Foreskin keratinocyte (primary cell): ENCODE measurements at places on chromosomes 13 and 19.

GRCh38 chr19:32519023-32519422, 62.0 kb upstream of the PDCD5 start:
- no peak for DNase-seq

DNA sequence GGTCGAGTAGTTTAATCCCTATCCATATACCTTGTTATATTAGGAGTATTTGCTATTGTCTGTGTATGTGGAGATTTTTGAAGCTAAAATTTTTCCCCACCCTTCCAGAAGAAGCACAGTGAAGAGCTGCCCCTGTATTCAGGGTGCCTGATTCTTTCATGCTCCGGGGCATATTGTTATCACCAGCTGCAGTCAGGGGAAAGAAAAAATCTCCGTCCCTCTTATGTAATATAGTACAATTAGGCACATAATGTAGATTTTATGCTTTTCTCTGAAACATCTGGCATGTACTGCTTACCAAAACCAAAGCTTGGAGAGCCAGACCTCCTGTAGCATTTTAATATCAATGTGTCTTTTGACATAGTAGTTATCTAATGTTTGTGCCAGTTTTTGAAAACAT, 214.9 kb upstream of the EDNRB start:
- DNase-seq: no peak

GRCh38 chr13:34864671-34865070, 77.4 kb upstream of the NBEA start:
- no peak for DNase-seq

GRCh38 chr19:55491546-55492360, 3.5 kb downstream of the SSC5D start:
- DNase-seq: no peak

DNA sequence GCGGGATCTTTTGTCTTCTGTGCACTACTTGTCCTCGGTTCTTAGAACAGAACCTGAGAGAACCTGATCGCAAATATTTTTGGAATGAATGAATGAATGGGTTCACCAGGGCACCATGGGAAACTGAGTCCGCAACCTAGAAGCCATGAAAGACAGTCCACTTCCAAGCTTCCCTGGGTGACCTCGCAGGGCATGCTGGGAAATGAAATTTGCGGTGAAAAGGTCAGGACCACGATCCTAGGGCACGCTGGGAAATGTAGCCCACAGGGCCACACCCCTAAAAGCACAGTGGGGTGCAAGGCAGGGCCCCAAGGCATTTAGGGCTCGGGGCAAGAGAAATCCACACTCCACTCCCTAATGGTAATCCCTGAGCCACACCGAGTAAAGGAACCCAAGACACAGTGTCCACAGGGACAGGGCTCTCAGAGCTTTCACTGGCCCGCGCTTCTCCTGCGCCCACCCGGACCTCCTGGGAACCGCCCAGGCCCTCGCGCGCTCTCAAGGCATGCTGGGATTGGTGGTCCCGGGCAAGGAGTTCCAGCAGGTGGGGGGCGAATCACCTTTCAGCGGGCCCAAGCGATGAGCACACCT, 1.1 kb upstream of the PPP1R12C start:
- no peak for DNase-seq

DNA sequence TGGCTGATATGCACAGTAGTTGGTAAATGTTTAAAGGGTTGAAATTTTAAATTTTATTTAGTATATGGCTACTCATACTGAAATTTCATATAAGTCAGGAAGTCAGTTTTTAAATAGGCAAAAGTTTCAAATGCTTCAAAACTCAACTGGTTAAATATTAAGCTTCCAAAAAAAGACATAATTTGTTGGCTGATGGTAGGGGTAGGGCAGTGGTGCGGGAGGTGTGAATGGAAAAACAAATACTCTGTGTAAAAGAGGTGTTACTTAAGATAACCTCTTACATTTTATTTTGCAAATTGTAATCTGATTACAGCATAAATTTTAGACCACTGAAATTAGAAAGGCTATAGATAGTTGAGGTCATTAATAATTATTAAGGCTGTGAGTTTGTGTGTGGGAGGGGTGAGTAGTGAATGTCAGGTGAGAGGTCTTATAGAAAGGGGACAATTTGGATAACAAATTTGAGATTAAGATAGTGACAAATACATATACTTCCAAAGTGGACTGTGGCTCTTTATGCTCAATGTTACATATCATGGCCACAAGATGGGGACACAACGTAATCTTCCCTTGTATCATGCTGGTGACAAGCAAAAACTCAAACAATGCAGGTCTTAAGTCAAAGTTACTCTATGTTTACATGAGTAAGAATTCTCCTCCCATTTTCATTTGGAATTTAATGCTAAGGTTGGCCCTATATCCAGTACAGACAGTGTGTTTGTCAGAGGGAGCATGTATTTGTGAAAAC, 36.6 kb upstream of the OXGR1 start:
- peak; percentile 2 for DNase-seq

DNA sequence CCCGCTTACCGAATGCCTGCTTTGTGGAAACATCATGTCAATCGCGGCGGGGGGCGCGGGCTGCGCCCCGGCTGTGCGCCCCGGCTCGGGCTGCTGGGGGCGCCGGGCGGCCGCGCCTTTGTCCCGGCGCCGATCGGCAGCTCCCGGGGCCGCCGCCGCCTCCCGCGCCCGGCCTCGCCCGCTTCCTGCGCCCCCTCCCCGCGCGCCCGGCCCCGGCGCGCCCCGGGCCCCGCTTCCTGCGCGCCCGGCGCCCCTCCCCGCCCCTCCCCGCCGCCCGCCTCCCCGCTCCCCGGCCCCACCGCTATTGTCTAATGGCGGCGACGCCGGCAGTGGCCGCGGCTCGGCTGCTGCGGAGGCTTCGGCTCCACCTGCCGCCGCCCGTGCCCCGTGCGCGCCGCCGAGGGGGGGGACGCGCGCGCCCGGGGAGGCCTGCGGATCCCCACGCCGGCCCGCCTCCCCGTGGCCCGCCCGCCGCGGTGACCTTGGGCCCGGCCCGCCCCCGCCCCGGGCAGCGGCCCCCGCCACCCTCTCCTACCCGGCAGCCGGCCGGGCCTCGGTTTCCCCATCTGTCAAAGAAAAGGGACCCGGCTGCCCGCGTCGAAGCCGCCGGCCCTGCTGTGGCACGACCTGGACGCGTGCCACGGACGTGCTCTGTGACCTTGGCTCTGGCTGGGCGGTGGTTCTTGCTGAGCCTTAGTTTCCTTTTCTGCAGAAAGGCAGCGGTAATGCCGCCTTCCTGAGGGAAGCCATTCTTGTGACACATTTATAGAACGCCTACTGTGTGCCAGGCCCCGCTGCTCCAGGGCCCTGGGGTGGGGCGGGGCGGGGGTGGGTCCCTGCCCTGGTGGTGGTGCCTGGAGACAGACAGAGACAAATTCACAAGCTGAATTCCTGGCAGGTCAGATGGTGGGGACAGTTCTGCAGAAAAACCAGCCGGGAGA, at the start of gene TLE5:
Gene TLE5 (minus strand): TSS at position 331 of the 941 bp plus-strand sequence. CDS start 295 bp downstream, at position 36.
- DNase-seq: no peak

GRCh38 chr13:31912647-31913401, 118.8 kb upstream of the FRY start:
- DNase-seq: no peak

- no peak for DNase-seq
These were observed 44.2 kb downstream of the TBC1D4 start for GRCh38 chr13:75437582-75438318.

- peak; percentile 87 for DNase-seq
These were observed at the start of gene ZNF577 for GRCh38 chr19:51887522-51888498. Gene ZNF577, minus strand, starts transcription at chr19:51887951. Its CDS starts 7,569 bp downstream, at chr19:51880382.

GRCh38 chr19:16296713-16297112, 27.9 kb upstream of the KLF2 start:
- no peak for DNase-seq

DNA sequence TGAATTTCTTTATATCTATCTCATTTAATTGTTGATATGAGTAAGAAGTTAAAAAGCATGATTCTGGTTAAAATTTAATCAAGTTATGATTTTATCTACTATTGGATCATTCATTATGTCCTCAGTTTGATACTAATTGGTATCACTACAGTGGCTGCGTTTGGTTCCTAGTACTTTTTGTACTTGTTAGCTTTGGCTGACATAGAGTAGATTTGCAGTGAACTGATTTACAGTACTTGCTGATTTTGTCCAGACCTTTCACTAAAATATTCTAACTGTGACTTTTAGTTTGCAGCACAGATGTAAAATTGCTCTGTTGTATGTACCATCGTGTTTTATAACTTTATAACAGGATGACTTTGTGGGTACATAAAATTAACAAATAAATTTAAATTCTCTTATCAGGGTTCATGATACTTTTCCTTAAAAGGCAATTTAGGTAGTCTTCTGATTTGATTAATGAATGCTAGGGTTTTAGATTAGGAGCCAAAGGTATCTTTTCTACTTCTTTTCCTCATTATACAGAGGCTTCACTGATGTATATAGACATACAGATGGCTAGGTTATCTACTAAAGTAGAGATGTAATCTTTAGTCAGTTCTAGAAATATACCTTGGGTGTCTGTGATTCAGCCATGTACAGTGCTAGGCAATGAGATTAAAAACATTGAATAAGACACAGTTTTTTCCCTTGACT, 8.7 kb downstream of the UCHL3 start:
- DNase-seq: no peak

DNA sequence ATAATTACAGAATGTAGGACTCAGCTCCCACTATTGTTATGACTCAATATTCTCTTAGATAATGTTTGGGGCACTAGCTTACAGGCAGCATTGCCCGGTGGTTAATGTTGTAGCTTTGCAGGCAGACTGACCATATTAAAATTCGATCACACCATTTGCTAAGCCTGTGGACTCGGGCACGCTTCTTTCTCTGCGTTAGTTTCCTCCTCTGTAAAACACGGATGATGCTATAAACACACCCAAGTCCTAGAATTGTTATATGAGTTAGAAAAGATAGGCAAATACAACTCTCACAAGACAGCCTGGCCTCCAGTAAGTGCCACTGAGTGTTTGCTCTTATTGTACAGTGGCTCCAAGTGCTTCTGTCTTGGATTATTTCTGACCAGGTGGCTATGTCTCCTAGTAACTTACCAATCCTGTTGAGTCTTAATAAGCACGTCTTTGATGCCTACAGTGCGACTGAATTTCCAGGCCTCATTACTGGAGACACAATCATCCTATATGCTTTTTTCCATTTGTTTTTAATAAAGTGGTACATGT, 50.0 kb upstream of the ALOX5AP start:
- no peak for DNase-seq

GRCh38 chr13:39603424-39603947, 493 bp upstream of the LHFPL6 start:
- DNase-seq: peak; percentile 54

DNA sequence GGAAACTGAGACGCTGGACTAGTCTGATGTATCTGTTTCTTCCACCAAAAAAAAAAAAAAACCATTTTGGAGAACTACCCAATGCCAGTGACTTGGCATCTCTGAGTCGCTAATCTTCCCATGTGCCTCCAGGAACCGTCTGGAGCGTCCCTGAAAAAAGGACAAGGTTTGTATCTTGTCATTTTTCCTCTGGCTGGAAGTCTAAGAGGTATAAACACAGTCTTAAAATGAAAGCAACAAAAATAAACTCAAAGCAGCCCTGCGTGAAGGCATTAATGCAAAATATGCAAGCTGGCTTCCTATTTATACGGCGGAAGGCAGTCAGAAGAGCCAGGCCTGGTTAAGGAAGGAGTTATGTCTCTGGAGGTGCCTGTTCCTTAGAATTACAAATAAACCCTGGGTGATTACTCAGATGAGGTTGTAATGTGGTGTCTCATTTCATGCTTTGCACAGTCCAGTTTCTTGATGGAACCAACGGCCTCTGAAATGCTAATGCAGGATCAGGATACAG, 20.3 kb downstream of the ACTN4 start:
- no peak for DNase-seq

GRCh38 chr13:113404366-113404722, 40.4 kb upstream of the GRTP1 start:
- no peak for DNase-seq

DNA sequence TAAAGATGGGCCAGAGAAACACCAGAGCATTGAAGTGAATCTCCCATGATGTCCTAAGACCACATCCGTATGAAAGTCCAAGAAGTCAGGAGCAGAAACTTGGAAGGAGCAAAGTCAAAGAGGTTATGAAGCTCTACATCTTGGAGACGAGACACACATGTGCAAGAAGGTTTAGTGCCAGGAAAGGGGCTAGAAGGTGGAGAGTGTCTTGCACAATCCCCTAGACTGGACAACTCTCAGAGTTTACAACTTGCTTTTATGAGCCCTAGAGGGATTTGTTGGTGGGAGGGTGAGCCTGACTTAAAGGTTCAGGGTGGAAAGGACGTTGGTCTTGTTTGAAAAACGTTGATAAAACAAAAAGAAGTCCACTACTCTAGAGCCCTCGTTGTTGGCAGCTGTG, 150.6 kb downstream of the GPC6 start:
- no peak for DNase-seq

- DNase-seq: no peak
These were observed 587 bp downstream of the ZNF613 start for GRCh38 chr19:51927859-51928258.

GRCh38 chr19:33143897-33144405, 12.0 kb downstream of the WDR88 start:
- DNase-seq: peak; percentile 33

- no peak for DNase-seq
These were observed 10.7 kb downstream of the HS6ST3 start for GRCh38 chr13:96100457-96101220.

GRCh38 chr13:101140936-101141335, 275.4 kb downstream of the NALCN start:
- DNase-seq: no peak

DNA sequence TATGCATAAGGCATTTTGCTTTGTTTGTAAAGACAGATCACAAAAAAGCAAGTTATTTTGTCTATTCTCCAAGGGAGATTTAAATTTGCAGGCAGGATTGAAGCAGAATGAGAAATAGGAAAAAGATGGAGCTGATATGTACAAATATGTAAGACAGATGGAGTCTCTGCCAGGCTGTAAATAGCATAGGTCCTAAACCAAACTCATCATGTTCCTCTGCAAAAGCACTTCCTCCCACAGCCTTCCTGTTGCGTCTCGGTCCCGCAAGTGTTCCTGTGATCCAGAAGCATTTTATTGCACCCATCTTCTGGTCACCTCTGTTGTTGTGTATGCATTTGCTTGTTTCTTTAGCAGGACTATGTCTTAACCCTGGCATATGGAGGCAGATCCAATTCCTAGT, 95.7 kb upstream of the CLDN10 start:
- no peak for DNase-seq

GRCh38 chr13:49784886-49785570, 7.5 kb downstream of the KPNA3 start:
- DNase-seq: no peak

GRCh38 chr19:35144600-35145436, 1.8 kb downstream of the FXYD7 start:
- DNase-seq: peak; percentile 72

GRCh38 chr13:28037399-28037798, 48.9 kb upstream of the URAD start:
- DNase-seq: no peak

DNA sequence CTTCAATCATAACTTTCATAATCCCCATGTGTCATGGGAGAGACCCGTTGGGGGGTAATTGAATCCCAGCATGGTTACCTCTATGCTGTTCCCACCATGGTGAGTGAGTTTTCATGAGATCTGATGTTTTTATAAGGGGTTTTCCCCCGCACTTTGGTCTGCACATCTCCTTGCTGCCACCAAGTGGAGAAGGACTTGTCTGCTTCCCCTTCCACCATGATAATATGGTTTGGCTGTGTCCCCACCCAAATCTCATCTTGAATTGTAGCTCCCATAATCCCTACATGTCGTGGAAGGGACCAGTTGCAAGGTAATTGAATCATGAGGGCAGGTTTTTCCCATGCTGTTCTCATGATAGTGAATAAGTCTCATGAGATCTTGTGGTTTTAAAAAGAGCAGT, 524.9 kb downstream of the SLITRK5 start:
- no peak for DNase-seq
